ENCODE measurements at places on chromosomes 11 and 22.

DNA sequence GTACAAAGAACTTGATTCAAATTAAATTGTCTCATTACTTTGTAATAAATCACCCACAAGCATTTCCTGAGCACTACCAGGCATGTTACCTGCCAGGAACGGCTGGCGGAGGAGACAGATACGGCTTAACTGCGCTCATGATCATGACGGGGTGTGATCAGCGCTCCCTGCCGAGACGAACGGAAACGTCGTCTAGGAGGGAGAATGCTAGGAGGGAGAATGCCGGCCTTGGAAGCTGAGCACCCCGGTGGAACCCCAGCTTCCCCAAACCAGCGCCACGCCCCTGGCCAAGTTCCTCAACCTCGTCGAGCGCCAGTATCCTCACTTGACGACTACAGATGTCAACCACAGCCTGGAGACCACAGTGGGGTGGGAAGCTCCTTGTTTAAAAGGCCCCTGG is 272.8 kb downstream of the CTTN start:
- DNase-seq = no peak

GRCh38 chr22:26660961-26661578 is 3.7 kb downstream of the MIAT start:
- no peak for DNase-seq

GRCh38 chr11:68381716-68382115 is 69.3 kb downstream of the LRP5 start:
- no peak for DNase-seq

DNA sequence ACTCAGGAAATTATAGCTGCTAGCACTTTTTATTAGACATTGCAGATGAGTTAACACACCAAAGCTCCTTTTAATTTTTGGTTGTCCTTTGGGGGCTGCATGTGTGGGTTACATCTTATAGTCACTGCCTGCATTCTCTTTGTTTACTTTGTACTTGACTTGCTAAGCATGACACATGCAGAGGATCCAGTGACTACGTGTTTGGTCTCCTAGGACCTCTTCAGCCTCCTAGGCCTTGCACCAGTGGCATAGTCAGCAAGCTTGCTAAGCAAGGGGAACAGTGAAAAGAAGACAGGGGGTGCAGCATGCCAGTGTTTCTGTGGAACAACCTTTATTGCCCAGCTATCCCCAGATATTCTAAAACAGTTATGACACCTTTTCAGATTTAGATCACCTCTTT is 108.2 kb downstream of the PAX6 start:
- no peak for DNase-seq

DNA sequence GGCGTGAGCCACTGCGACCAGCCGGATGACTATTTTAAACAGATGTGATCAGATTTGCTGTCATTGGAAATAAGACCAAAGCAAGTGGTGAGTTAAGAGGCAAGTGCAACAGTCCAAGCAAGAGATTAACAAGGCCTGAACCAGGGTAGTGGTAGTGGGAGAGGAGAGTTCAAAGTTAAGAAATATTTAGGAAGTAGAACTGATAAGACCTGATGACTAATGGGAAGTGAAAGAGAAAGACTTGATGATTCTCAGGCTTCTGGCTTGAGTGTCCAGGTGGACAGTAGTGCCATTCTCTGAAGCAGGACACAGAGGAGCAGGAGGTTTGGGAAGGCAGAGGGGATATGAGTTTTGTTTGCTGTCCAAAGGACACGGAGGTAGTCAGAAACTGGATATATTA is 7.2 kb downstream of the NDUFC2 start:
- no peak for DNase-seq
